GM20000 (cell line): ENCODE measurements at places on chromosomes 6 and 20.

DNA sequence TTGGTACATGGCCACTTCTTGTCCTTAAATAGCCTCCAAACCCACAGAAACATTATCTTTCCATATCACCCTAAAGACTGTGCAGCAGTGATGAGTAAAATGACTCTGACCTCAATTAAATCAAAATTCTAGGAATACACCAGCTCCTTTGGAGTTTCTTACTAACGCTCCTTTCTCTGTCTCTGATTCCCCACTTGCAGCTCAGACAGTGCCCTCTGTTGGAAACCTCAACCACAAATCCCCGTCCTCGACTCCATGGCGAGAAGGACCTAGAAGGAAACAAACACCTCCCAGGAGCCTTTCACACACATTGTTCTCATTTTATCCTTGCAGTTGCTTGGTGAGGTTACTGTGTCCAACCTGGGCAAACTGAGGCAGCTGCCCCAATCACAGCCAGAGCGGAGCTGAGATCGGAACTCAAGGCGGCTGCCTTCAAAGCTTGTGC is 17.7 kb upstream of the PARD6B start:
- DNase-seq: no peak

DNA sequence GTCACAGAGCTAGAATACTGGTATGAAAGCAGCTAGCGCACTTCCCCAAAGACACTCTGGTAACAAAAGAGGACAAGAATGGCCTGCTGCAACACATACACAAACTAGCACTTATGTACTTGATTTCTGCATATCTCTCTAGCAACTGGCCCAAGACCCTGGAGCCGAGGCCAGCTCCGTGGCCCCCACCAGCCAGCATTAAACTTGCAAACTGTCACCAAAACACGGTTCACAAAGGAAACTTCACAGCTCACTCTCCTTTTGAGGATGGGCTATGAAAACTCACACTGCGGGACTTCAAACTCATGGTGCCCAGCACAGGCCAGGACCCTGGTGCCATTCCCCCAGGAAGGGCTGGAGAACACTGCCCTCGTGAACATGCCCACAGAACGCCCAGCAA is 115.9 kb upstream of the RPS6KA2 start:
- no peak for DNase-seq

DNA sequence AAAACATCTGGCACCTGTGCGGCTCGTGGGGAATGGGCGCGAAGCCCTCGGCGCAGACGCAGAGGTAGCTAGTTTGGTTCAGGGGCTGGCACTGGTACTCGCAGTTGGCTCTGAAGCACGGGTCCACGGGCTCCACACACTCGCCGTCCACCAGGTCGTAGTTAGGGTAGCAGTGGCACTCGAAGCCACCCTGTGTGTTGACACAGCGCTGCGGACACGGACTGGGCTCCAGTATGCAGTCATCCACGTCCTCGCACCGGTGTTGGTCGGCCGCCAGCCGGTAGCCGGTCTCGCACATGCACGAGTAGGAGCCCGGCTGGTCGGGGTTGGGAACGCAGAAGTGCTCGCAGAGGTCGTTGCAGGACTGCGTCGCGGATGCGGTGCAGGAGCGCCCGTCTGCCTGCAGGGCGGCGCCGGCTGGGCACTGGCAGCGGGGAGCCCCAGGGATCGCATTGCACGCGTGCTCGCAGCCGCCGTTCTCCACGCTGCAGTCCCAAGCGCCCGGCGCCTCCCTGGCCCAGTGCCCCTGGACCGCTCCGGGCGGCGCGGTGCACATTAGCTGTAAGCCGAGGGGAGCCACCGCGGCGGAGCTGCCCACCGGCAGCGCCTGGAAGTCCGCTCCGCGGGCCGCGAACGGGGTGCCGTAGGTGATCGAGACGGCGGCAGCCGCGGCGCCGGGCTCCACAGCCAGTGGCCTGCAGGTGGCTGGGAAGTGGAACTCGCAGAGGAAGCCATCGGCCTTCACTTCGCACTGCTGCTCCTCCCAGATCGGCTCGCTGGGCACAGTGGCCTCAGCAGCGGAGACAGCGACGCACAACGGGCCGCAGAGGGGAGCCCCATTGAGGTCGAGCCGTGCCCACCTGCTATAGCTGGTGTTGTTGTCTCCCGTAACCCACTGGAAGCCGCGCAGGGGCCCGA is 930 bp downstream of the THBD start:
- DNase-seq: no peak

GRCh38 chr6:43950051-43950605 is 177.1 kb downstream of the MRPL14 start:
- no peak for DNase-seq

- no peak for DNase-seq
Observed at GRCh38 chr6:12479881-12480280, 189.7 kb downstream of the EDN1 start.

- DNase-seq: no peak
Observed at GRCh38 chr6:47105469-47106178, 63.5 kb upstream of the ADGRF1 start.

DNA sequence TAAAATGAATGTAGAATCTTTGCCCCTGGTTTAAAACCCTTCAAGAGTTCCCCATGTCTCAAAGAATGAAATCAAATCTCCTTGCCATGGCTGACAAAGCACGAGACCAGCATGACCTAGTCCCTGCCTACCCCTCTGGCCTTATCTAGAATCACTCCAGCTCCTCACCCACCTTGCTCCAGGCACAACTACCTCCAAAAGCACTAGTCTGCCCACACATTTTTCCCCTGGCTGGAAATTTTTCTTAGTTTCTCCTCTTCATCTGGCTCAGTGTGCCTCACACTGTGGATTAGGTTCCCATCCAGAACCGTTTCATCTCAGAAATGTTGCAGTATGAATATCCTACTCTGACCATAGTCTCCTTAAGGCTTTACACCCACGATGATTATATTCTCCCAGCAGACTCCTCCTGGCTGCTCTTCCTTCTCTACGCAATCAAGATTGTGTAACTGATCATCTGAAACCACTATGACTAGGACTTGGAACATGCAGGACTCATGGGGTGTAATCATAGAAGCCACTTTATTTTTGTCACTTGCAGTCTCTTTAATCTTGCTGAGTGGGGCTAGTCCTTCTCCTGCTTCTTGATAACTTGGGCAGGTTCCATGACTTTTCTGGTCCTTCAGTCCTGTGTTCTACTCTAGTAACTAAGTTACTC is 7.8 kb upstream of the MRS2 start:
- DNase-seq: no peak

DNA sequence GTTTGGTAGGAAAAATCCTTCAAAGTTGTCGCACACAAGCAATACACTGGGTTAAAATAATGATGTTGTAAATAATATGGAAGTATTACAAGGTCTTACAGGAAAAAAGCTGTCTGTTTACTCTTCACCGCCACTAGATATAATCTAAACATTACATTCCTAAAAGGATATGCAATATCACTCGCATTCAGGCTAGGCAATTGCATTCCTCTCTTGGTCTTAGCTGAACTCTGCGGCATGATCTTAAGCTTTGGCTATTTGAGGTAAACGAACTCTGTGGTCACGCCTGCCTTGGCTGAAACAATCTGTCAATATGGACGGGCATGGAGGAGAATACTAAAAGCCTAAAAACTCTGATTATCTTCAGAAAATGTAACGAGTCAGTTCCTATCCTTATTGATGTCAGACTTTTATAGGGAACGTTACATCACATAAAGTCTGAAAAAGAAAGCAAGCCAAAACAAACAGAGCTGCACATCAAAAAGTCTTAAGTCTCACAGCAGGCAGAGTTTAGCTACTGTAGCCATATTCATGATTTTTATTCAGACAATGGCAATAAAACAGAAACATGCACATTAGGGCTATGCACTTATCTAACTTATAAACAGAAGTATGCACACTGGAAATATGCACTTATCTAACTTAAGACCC is 30.8 kb upstream of the FILIP1 start:
- no peak for DNase-seq

DNA sequence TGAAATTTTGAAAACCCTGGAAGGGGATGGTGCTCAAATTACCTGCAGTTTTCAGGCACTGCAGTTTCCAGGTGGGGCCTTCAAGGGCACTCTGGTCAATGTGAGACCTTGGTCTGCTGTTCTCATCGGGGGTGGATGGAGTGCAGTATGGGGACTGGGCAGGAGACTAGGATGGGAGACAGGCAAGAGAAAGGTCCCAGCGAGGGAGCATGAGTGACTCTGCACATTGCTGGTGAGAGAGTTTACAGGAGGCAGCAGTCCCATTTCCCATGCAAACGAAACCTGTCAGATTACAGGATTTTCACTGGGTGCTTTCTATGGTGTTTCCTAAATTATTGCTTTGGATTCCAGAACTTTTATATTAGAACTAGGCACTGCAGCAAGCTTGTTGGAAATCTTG is 73.5 kb upstream of the DTNBP1 start:
- DNase-seq: no peak
